ENCODE measurements at places on chromosomes 7 and 10. TPM values are rescaled to one million over a fixed set of nuclear protein-coding genes. Genes with fewer than 3 reads are reported as not detected.
A peak's percentile ranks its signal among the peaks of the same experiment; 100 is the strongest.

GRCh38 chr10:48389272-48389671 lies 82.8 kb downstream of the MAPK8 start:
- DNase-seq = no peak

DNA sequence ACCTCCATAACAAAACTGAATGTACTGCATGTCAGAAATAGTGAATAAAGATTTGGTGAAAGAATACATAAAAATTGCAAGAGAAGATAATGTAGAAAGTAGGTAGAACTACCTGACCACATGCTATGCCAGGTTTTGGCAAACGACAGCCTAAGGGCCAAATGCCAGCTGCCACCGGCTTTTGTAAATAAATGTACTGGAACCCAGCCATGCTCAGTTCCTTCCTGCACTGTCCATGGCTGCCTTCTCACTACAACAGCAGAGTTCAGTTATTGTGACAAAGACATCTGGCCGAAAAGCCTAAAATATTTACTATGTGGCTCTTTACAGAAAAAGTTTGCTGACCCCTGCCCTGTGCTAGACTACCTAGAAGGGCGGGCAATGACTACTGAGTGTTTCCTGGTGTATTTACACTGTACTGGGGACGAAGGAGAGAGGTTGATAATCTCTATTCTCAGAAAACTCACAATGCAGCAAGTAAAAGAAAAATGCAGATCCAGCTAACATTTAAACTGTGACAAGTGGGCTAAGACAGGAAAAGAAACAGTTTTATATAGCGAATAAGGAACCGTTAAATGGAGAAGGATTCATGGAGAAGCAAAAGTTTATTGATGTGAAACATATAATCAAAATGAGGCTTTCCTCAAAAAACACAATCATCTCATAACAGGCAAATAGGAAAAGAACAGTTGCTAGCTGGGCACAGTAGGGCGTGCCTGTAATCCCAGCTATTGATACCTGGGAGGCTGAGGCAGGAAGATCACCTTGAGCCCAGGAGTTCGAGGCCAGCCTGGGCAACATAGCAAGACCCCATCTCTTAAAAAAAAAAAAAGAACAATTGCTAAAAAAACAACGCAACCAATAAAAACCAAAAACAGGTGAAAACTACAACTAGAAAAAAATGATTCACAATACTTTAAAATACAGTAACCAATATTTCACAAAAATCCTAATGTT lies 13.7 kb downstream of the KIN start:
- no peak for DNase-seq

- no peak for DNase-seq
Observed at GRCh38 chr7:134637934-134638719, 8.5 kb upstream of the BPGM start.

GRCh38 chr7:48899932-48900331 lies 24.4 kb upstream of the CDC14C start:
- DNase-seq = no peak

DNA sequence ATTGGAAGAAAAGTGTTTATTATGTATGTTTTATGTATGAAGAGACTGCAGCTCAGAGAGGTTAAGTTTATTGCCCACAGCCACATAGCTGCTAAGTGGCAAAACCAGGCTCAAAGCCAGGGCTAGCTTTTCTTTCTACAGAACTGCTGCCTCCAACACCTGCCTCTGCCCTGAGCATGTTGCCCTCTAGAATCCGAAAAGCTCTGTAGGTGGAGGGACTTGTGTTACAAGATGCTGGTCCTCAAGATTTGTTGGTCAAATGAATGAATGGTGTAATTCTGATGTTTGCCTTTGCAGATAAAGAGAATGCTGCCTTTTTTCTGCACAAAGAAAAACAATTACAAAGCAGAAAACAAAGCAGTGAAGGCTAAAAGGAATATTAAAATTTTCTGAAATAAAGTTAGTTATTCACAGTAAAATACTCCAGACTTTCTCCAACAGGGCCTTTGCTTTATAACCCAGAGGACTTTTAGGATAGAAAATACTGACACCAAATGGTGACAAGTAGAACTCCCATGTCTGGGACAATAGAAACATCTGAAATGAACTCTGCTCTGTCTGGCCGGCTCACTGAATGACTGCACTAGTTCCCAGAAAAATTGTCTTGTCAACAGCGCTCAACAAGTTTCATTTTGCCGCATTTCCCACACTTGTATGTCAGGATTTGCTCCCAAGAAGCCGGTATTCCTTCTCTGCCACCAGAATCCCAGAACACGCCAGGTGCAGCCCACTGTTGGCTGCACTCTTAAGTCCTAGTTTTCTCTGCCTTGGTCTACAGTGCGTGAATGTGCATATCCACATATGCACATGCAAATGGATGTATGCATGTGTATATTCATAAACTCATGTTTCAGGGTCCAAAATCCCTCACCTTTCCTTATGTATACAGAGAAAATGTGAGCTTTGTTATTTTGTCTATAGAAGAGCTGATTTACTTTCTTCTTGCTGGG lies 11.0 kb upstream of the DNTT start:
- DNase-seq = peak; percentile 31

DNA sequence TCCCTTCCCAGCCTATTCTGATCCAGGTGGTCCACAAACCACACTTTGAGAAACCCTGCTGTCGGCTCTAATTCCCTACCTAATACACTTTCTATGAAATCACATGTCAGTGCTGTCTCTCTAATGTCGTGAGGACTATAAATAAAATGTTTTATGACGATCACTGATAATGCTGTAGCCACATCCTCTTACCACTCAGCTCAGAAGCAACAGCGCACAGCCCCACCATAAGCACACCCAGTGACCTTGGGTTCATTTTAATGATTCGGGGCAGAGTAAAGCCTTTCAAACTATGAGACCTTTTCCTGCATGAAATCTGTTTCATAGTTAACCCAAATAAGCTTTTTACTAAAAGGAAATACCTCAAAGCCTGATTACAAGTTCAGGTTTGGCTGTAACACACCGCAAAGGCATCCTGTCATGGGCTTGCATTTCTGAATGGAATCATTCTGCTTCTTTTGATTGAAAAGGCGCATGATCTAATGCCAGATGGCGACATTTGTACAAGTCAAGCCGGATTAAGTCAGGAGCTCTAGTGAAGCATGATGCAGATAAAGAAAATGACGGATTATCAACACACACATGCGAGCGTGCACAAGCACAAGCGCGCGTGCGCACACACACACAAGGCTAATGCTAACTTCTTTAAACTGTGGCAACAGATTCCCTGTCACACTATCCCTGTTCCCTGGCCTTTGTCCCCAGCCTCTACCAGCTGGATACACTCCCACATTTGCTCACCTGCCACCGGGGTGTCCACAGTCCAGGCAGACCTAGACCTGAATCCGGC lies 180.5 kb upstream of the PDE1C start:
- DNase-seq = no peak

DNA sequence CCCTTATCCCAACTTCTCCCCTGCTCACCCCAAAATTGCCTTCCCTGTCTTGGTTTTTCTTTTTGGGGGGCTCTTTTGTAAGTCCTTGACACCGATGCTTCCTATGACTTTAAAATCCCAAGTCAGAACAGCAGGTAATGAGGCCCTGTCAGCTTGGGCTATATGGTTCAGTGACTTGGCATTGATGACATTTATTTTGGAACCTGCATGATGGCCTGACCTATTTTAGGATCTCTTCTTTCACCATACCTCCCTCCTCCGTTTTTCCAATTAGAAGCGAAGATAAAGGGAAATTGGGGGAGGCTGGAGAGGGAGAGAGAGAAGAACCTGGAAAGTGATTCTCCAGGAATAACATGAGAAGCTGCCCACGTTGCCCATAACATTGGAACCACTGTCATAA lies 424.9 kb upstream of the AUTS2 start:
- no peak for DNase-seq

DNA sequence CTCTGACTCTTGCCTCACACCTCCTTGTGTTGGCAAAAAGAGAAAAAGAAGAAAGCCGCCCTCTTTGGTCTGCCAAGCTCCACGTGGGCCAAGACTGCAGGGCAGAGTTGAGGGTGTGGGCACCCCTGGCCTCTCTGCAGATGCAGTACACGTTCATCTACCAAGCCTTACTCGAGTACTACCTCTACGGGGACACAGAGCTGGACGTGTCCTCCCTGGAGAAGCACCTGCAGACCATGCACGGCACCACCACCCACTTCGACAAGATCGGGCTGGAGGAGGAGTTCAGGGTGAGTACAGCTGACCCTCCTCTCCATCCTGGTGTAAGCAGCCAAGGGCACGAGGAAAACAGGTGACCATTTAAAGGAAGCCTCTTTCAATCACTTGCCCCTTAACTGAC lies 56.1 kb downstream of the MKI67 start:
- no peak for DNase-seq

- DNase-seq = peak; percentile 72
Observed at GRCh38 chr7:2018569-2019460, 213.9 kb downstream of the MAD1L1 start.

DNA sequence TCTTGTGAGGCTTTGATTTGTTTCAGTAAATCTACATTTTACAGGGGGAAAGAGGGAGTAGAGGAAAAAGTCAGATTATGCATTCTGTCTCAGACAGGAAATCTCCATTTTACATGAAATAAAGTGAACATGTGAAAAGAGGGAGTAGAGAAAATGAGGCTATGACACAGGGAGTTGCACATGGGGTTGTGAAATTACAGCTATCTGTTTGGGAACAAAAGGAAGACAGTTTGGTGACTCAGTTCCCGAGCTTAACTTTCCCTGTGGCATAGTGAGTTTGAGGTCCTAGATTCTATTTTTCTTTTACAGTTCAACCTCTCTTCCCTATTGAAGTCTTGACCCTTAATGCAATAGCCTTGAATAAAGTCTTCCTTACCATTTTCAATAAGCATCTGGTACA lies 63.2 kb upstream of the AGR3 start:
- no peak for DNase-seq

Gene NPC1L1
- total RNA-seq = not detected

Gene FOXI2
- 1.2 TPM for total RNA-seq

Measured in H7 (cell line).